ENCODE measurements at places on chromosomes 1 and 21.

DNA sequence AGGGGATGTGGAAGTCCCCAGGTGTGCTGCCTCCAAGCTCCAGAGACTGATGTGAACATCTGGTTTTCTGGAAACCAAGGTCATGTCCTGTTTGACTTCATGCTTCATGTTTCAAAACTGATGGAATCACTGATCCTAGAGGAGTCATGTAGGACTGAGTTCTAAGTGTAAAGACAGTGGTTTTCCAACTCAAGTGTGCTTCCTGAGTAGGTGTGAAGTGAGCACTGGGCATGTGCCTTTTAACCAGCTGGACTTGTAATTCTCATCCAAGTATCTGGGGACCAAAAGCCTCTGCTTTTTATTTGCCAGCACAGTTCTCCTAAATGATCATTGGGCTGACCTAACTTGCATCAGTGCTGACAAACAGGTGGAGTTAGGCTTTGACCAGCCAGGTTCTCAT lies 36.9 kb downstream of the ABCA4 start:
- DNase-seq, result no peak

- no peak for DNase-seq
Measured at GRCh38 chr1:30338765-30339164, 384.6 kb downstream of the MATN1 start.

- no peak for DNase-seq
Measured at GRCh38 chr21:44596068-44596725, 3.9 kb upstream of the KRTAP10-6 start.

- no peak for DNase-seq
Measured at GRCh38 chr1:228889289-228889688, 154.0 kb downstream of the RHOU start.

All from putamen (tissue), 1 donor.